ENCODE measurements at places on chromosomes 4 and X.
A peak's percentile ranks its signal among the peaks of the same experiment; 100 is the strongest.

- DNase-seq, result no peak
These were observed 240.1 kb upstream of the NOCT start for GRCh38 chr4:138775489-138775888.

GRCh38 chrX:115058276-115058675 lies 40.9 kb upstream of the IL13RA2 start:
- DNase-seq, result peak; percentile 58

DNA sequence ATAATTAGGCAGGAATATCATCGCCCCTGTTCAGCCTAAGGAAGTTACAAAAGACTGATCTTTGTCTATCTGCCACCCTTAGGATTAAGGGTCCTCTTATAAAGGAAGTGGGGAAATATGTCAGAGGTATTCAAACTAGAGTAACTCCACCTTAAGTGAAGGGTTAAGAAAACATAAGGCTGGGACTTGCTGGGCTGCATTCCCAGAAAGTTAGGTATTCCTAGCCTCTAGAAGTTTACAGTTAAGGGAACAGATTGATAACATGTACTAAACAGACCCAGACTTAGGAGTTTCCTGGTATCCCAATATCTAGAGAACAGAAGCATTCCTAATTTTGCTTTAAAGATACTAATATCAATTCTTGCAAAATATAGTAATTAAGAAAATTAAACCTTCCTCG lies 6.0 kb downstream of the CXCL2 start:
- no peak for DNase-seq

DNA sequence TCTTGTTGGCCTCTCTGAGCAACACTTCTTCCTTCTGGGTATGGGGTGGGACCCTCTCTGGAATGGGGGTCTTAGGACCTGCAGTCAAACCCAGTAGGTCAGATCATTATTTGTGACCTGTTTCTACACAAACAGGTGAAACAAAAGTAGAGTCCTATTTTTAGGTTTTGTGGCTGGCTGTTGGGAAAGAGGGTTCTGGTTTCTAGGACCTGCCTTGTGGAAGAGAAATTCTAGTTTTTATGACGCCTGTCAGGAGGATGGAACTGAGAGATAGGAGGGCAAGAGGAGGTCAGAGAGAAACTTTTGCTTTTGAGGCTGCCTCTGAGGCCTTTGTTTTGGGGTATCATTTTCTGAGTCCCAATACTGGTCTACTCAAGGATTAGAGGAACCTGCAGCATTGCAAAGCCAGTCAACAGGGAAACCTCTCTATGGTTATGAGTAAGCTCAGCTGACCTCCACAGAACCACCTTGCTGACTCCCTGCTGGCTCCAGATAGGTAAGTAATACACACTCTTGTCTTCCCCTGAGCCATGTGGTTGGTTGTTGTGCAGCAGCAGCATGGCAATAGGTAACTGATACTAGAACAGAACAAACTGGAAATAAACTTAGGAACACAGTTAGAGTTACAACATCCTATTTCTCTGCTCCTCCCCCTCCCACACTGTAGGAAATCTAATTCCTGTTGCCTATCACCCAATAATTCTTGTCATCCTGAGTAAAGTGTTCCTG lies 114.7 kb upstream of the VCX3B start:
- DNase-seq, result no peak

- DNase-seq, result no peak
These were observed 69.8 kb downstream of the FHDC1 start for GRCh38 chr4:153005899-153006381.
